ENCODE measurements at places on chromosomes 13 and 19.

DNA sequence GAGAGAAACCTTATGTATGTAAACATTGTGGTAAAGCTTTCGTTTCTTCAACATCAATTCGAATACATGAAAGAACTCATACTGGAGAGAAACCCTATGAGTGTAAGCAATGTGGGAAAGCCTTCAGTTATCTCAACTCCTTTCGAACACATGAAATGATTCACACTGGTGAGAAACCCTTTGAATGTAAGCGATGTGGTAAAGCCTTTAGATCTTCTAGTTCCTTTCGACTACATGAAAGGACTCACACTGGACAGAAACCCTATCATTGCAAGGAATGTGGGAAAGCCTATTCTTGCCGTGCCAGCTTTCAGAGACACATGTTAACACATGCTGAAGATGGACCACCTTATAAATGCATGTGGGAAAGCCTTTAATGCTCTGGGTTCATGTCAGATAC lies 24.7 kb downstream of the ZNF136 start:
- no peak for DNase-seq

DNA sequence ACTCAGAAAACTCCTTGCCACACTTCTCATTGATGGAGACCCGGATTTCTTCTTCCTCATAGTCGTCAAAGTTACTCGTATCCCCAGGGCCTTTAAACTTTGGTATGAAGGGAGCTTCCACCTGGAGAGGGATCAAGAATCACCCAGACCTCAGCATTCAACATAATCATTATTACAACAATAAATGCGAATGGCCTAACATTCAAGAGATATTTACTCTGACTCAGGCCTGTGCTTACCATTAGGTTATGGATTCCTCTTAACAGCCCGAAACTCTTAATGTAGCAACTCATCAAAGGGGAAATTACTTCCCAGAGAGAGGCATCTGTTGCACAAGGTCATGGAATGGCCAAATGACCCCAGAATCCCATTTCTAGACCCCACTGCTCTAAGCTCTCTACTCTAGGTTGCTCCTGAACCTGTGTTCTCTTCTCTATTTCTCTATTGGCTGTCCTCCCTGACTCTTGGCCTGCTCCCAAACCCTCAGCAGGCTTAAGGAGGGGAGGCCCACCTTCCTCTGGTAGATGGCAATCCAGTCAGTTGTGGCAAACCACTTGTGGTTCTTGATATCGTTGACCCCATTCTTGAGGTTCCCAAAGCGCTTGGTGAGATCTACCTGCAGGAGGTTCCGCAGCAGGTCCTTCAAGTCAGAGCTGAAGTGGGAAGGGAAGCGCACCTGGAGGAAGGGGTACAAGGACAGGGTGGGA lies 2.7 kb upstream of the SAMD1 start:
- DNase-seq: no peak

DNA sequence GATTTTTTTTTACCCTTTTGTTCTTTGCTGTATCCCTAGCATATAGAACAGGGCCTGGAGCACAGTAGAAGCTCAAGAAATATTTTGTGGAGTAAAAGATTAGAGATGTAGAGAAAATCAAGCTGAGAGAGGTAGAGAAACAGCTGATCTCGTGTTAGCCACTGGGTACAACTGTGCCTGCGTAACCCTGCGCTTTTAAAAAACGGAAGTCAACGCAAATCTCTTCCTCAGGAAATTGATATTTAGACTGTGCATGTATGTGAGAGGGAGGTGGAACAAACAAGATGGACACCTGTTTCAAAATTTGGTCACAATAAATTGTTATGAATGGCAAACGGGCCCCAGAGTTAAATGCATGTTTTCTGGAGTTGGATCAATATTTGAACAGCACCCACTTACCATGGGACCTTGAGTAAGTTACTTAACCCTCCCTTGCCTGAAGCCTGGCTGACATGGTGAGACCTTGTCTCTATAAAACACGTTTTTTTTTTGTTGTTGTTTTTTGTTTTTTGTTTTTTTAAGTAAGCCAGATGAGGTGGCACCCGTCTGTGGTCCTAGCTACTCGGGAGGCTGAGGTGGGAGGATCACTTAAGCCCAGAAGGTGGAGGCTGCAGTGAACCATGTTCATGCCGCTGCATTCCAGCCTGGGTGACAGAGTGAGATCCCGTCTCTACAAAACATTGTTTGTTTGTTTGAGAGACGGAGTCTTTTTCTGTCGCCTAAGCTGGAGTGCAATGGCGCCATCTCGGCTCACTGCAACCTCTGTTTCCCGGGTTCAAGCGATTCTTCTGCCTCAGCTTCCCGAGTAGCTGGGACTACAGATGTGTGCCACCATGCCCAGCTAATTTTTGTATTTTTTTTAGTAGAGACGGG lies 3.3 kb upstream of the EPOR start:
- no peak for DNase-seq

DNA sequence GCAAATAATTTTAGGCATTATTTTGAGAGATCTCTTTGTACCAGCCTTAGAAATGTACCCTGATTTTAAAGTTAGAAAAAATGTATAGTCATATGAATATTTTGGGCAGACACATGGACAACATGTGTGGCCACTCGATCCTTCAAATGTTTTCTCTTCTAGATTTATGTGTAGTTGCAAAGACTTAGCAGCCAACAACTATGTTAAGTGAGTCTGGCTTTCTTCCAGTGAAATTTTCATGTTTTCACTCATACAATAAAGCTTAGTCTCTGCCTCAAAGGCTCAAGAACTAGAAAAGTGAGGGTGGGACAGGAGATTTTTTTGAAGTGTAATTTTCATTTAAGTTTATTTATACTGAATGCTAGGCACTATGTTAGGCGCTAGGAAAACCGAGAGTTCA lies 207.7 kb upstream of the DACH1 start:
- DNase-seq: no peak

- no peak for DNase-seq
These were observed 10.4 kb upstream of the KLF16 start for GRCh38 chr19:1873524-1874473.

GRCh38 chr13:29754473-29754806 lies 96.0 kb downstream of the UBL3 start:
- DNase-seq: no peak

DNA sequence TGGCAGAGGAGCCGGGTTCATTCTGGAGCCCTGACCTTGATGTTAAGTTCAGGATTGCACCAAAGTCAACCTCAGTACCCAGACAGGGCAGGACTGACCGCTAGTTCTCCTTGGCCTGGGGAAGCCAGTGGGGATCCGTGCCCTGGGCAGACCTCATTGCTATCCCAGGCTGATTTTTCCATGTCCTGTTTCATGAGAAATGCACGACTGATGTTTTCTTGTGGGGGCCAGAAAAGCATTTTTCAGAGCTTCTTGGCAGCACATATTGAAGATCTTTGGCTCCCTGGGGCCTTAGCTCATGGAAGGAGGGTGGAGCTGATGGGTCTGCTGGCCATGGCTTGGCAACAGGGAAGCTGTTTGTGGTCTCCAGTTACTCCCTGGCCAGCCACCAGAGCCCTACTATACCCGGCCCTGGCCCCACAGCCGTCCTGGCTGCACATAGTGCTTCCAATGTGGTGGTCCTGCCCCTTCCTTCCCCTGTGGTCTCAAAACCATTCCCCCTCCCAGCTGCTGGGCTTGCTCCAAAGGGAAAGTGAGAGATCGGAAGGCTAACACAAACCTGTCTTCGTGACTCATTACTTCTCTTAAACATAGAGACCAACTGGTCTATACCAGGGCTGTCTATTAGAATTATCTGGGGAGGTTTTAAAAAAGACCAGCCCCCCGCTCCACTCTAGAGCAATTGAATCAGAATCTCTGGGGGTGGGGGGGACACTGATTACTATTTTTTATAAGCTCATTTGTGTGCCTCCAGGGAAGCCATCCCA lies 11.2 kb downstream of the IL17D start:
- no peak for DNase-seq

DNA sequence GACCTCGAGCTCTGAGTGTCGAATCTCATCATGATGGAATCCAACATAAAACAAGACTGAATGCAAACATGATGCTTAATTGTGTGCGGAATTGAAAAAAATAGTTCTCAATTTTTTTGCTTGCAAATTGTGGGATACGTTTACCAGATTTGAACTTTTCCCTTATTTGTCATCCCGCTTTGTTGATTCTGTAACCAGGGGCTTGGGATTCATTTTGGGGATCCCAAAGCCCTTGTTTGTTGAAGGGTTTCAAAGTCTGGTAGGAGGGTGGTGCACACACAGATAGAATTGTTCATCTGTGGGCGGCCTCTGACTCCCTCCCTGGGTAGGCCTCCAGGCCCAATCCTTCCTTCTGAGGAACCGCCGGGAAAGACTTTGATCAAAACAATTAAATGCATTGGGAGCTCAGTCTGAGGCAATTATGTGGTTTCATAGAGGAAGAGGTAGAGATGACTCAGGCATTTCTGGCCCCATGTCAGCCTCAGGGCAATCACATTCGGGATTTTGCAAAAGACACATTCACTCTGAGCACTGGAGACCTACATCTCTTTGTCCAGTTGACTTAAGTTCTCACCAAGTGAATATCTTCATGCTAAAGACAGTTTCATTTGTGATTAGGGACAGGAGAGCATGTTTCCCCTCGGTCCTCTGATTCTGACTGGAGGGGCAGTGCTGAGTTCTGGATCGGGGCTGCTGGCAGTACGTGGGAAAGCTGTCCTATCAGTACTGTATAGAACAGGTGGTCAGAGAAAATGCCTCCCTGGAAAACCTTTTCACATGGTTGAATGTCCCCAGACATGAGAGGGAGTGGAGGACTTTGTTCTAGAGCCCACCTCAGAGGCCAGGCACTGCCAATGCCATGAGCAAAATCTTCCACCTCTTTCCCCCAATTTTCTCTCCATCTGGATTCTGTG lies 27.8 kb upstream of the IGFL4 start:
- DNase-seq: no peak

DNA sequence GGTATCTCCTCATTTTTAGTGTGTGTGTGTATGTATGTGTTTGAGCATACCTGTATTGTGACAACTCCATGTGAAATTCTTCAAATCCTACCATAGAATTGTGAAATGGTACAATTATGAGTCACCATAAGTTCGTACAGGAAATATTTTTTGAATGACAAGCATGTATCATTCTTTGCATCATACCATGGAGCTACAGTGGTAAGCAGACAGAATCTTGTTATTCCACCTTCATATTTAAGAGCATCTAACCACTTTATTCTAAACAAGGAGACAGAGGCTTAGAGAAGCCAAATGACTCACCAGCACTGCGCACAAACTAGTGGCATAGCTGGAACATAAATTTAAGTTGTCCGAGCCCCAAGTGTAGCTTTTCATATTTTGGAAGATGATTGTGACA lies 4.5 kb upstream of the EPSTI1 start:
- DNase-seq: peak; percentile 72

DNA sequence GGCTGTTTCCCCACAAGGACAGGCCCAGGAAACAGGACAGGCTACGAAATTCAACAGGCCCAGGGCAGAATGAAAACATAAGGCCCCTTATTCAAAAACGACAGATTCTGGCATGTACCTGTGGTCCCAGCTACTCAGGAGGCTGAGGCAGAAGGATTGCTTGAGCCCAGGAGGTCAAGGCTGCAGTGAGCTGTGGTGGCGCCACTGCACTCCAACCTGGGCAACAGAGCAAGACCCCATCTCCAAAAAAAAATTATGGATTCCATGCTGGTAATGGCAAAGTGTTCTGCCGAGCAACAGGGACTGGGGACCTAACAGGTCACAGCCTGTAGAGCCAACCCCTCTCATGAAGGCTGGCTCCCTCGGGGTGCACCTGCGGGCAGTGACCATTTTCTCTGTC lies 52.6 kb upstream of the USE1 start:
- no peak for DNase-seq

DNA sequence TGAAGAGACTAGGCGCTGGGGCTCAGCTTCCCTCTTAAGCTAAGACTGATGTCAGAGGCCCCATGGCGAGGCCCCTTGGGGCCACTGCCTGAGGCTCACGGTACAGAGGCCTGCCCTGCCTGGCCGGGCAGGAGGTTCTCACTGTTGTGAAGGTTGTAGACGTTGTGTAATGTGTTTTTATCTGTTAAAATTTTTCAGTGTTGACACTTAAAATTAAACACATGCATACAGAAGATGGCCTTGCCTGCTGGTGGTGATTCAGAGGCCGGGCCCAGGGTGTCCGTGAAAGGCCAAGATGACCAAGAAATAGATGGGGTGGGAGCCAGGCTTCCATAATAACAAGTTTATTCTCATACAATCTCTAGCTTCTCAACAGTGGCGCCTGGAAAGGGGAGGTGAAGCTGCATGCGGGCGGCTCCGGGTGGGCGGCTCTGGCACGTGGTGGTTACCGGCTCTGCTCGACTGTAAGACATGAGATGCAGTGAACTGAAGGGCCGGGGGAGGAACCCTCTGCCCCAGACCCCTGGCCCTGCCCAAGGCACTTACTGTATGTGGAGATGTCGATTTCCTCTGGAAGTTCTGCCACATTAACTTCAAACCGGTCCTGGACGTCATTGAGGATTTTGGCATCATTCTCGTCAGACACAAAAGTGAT lies 10.5 kb downstream of the DDX39A start:
- DNase-seq: no peak

- DNase-seq: no peak
These were observed 426.2 kb upstream of the DACH1 start for GRCh38 chr13:72293206-72293605.

DNA sequence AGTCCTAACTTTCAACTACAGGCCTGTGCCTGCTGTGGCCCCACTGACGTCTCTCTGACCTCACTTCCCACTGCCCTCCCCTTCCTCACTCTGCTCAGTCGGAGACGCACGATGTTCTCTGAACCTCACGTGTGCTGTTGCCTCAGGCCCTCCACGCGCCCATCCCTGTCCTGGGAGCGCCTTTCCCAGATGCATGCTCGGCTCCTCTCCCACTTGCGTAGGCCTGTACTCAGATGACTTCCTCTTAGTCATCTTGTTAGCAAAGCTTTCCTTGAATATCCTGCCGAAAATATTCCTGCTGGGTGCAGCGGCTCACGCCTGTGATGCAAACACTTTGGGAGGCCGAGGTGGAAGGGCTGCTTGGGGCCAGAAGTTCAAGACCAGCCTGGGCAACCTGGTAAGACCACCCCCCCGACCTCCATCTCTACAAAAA lies 9.3 kb upstream of the SYT5 start:
- DNase-seq: no peak

DNA sequence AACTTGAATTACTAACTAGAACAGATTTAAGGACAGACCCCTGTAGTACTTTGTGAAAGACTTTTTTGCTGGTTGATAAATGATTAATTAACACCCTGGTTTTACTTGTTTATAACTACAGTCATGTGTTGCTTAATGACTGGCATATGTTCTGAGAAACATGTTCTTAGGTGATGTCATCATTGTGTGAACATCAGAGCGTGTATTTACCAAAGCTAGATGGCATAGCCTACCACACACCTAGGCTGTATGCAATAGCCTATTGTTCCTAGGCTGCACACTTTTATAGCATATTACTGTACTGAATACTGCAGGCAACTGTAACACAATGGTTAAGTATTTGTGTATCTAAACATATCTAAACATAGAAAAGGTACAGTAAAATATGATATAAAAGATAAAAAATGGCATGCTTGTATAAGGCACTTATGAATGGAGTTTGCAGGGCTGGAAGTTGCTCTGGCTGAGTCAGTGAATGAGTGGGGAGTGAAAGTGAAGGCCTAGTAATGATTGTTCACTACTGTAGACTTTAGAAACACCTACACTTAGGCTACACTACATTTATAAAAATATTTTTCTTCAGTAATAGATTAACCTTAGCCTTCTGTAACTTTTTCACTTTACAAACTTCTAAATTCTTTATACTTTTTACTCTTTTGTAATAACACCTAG lies 260.3 kb downstream of the KCNRG start:
- no peak for DNase-seq

Data from T-helper 1 cell (primary cell).